Airway epithelial cell (primary cell): ENCODE measurements at places on chromosomes 7 and 10. TPM values are rescaled to one million over a fixed set of nuclear protein-coding genes. Genes with fewer than 3 reads are reported as not detected.

PKD2L1 gene
- not detected in 2 replicates for total RNA-seq

OPALIN gene
- total RNA-seq: not detected in 2 replicates

PRLHR gene
- total RNA-seq: not detected in 2 replicates

CYP2C18 gene
- total RNA-seq: 2.4 and 3.2 TPM in 2 replicates

BMPR1A gene
- total RNA-seq: 19.2 and 29.3 TPM in 2 replicates

DDC gene
- total RNA-seq: not detected in 2 replicates

PRKAR1B gene
- total RNA-seq: 9.3 and 17.4 TPM in 2 replicates

HYAL4 gene
- 0.21 and 0.23 TPM in 2 replicates for total RNA-seq

CYP17A1 gene
- total RNA-seq: not detected in 2 replicates

CEP55 gene
- total RNA-seq: 32.1 and 36.9 TPM in 2 replicates

CAMK2B gene
- 0.14 TPM in 1 of 2 replicates, not detected in the other for total RNA-seq

AGR3 gene
- total RNA-seq: not detected in 2 replicates

STMP1 gene
- total RNA-seq: 16.7 and 17.2 TPM in 2 replicates

ZC3HAV1L gene
- total RNA-seq: 13.1 and 15.0 TPM in 2 replicates

ASL gene
- 40.2 and 49.4 TPM in 2 replicates for total RNA-seq

SFRP4 gene
- not detected in 2 replicates for total RNA-seq

TSPAN15 gene
- 12.0 and 18.0 TPM in 2 replicates for total RNA-seq

SMKR1 gene
- total RNA-seq: not detected in 2 replicates

NDUFB2 gene
- 427 and 601 TPM in 2 replicates for total RNA-seq

PGAM2 gene
- not detected in 2 replicates for total RNA-seq

MNX1 gene
- total RNA-seq: 0.09 TPM in 1 of 2 replicates, not detected in the other

FMC1 gene
- 8.2 and 9.2 TPM in 2 replicates for total RNA-seq

PTPN20 gene
- total RNA-seq: 0.63 and 4.2 TPM in 2 replicates

SAMD9L gene
- total RNA-seq: 0.19 and 0.85 TPM in 2 replicates

FXYD4 gene
- not detected in 2 replicates for total RNA-seq

IFIT1B gene
- not detected in 2 replicates for total RNA-seq

TMEM229A gene
- total RNA-seq: not detected in 2 replicates

GIMAP4 gene
- total RNA-seq: not detected in 2 replicates
